ENCODE measurements at places on chromosomes 4 and X.

DNA sequence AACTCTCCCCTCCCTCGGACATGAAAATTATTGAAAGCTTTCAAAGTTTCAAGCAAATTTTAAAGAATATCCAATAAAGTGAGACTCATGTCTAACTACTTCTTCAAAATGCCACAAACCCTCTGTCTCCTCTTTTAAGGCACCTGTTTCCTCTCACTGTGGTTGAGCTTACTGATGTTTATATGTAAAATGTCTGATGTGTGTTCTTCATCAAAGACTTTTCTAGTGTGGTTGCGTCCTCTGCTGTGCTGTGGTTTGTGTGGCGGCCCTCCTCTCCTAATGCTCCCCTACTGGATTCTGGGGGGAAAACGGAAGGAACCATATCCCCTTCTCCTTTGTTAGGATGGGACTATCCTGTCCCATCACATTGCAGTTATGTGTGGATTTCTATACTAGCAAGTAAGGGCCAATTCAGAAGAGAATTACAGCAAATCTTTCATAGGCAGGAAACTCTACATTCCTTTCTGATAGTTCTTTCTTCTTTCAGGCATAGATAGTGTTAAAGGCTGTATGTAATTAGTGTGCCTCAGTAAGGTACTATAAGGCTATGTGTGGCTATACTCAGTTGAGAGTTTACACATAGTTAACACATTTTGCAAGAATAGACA is 221.0 kb upstream of the GPRIN3 start:
- no peak for DNase-seq

GRCh38 chr4:180698550-180699195 is 1544.5 kb upstream of the TENM3 start:
- DNase-seq: no peak

GRCh38 chrX:136778916-136779315 is 1.8 kb downstream of the ARHGEF6 start:
- DNase-seq: no peak

- DNase-seq: no peak
Measured at GRCh38 chr4:112002248-112002661, 143.0 kb upstream of the FAM241A start.

GRCh38 chrX:40062525-40063155 is 35.1 kb downstream of the BCOR start:
- DNase-seq: no peak

DNA sequence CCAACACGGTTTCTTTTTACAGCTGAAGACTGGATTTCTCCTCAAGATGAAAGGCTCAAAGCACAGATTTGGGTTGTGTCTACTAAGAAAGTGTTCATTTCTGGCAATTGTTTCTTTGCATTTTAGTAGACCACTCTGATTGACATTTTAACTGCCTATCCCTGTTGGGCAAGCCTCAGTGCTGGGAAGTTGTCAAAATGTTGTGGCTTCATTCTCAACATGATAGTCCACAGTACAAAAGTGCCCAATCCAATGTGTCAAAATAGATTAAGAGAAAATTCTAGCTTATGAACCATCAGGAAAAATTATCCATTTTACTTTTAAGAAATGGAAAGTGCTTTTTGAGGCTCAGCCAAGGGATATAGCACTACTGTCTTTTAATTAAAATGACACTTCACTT is 323.9 kb upstream of the PRPS2 start:
- no peak for DNase-seq

DNA sequence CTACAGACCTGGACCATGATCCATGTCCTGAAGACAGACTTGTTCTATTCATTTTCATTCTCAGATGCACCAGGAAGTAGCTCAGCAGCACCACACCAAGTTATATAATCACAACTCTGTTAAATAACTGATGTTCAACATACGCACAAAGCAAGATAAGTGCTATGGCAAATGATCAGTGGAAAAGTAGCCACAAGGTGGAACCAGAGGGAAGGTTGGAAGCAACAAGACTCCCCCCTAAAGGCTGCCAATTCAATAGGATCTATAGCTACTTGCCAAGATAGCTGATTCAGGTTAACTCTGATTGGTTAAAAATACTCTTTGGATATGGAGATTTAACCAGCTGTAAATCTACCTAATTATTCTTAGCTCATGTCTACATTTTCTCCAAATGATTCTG is 23.7 kb upstream of the FAM47B start:
- DNase-seq: no peak

DNA sequence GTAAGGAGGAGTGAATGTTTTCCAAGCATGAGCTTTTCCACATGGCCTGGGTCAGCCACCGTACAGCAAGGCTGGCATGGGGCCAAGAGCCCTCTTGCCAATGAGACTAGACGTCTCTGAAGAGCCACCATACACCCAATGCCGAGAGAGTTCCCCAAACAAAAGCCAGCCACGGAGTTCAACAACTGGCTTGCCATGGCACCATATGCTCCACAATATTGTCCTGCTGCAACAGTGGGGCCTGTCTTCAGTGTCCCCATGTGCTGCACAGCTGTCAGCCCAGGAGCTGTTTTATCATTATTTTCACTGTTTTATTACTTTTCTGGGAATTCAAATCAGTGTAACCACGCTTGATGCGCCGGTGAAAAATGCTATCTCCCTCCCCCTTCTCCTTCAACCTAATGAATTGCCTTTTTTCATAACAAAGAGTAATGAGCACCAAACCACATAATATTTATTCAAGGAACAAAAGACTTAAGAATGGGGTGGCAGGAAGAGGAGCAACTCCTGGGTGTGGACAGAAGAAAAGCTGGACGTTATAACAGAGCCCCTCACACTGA is 18.4 kb downstream of the MAML3 start:
- no peak for DNase-seq

DNA sequence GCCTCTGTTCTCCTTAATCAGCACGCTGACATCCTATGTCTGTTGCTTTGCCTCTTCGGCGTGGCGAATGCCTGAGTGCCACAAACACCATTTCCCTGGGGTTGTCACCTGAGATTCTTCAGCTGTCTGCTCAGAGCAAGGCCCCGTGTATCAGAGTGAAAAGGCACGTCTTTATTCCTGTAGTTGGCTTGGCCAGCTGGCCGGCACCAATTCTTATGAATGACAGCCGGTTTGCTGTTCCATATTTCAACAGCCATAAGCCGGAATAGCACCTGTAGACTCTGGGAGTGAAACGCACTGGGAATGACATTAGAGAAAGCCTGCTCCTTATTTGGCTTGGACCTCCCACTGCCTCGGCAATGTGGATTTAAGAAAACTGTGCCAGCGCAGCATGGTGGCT is 89.3 kb downstream of the MGST2 start:
- DNase-seq: no peak

DNA sequence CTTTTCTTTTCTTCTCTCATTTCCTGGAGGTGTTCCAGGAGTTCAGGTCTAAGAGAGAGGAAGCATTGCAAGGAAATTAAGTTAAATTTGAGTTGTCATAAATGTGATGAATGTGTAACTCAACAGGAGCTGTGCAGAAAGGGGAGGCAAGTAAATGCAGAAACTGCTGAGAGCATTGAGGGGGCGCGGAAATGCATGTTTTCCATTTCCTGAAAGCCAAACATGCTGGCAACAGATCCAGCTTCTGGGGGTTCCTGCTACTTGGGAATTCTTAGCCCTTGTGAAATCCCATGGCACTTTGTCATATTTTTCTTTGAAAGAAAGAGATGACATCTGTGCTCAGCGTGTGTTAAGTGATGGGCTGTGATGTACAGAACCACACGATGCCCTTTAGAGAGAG is 33.8 kb upstream of the NAP1L5 start:
- no peak for DNase-seq

DNA sequence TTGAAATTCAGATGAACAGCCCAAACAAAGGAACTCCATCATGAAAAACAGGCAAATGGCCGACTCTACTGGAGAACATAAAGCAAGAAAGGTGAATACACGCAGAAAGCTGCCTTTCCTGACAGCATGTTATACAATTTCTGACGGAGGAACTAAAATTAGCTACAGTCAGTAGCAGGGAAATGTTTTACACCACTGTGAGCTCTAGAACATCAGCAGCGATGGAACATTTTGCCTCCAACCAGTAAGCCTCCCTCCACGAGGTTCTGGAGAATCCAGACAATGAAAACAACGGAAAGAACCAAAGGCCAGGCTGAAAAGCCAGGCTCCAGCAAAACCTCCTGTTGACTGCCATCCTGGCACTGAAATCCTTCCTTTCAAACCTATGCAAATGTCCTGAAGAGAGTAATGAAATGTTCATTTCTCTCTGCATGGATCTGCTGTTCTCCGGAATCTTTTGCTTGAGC is 78.9 kb downstream of the IRF2 start:
- no peak for DNase-seq

- DNase-seq: peak; percentile 2
Measured at GRCh38 chrX:15564981-15565579, 35.7 kb downstream of the ACE2 start.

DNA sequence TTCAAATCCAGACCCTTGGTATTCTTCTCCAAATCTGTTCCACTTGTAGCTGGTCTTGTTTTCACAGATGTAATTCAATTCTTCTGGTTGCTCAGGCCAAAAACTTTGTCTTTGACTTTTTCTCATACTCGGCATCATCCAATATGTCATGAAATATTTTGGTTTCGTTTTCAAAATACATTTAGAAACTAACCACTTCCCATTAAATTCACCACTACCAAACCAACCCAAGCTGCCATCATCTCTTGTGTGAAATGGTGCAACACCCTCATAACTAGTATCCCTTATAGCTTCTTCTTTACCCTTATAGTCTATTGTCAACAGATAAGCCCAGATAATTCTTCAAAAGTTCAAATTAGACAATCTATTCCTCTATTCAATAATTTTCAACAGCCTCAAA is 192.1 kb downstream of the PRR32 start:
- no peak for DNase-seq

- DNase-seq: no peak
Measured at GRCh38 chr4:6352031-6352692, 82.5 kb downstream of the WFS1 start.

DNA sequence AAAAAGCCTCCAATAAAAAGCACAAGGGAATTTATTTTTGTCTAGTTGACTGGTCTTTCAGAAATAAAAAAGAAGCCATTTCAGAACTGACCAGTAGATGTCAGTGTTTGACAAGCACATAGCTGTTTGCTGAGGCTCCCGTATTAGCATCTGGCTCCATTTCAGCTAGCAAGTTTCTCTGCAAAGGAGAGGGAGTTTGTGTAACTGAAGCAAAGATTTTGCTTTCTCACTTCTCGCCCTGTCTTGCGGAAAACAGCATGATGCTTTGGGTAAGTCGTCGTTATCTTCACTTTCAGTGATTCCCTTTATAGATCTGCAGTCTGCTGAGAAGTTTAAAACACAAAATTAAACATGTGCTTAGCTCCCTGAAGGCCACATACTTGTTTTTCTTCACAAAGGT is 85.5 kb downstream of the CT47B1 start:
- DNase-seq: peak; percentile 19

DNA sequence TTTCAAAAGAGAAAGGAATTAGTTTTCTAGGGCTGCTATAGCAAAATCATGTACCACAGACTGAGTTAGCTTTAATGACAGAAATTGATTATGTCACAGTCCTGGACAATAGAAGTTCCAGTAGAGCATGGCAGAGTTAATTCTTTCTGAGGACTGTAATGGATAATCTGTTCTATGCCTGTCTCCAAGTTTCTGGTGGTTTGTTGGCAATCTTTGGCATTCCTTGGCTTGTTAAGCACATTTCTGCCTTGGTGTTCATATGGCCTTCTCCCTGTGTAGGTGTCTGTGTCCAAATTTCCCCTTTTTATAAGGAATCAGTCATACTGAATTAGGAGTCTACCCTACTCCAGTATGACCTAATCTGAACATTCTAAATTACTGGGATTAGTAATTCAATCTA is 336.1 kb upstream of the PABPC4L start:
- DNase-seq: no peak

GRCh38 chr4:76689145-76689817 is 208.7 kb downstream of the SOWAHB start:
- DNase-seq: peak; percentile 58

- DNase-seq: no peak
Measured at GRCh38 chrX:15194146-15194545, 75.7 kb downstream of the ASB9 start.

DNA sequence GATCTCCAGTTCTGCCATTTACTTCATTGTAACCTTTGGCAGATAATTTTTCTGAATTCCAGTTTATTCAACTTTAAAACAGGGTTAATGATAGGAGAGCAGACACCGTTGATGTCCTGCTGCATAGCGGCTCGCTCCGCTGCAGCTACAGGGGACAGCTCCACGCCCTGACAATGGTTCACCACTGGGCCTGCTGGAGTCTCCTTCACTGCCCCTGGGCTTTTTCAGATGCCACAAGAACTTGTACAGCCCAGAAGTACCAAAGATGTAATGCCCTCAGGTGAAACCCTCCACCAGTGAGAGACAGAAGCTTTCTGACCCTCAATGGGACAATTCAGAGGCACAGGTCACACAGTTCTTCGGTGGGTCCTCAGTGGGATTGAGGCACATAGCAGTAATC is 22.7 kb upstream of the SEPTIN11 start:
- no peak for DNase-seq

DNA sequence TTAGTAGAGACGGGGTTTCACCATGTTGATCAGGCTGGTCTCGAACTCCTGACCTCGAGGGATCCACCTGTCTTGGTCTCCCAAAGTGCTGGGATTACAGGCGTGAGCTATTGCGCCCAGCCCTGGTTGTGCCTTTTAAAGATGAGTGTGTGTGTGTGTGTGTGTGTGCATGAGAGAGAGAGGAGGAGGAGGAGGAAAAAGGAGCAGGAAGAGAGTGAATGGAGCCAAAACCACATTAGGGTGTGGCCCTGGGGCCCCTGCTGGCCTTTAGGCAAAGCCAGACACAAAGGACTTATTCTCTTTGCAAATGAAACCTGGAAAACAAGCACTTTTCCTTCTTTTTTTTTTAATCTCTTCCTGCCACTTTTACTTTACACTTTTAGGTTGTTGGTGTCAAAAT is 48.2 kb upstream of the KLF3 start:
- no peak for DNase-seq

GRCh38 chr4:151143162-151143561 is 43.7 kb downstream of the RPS3A start:
- no peak for DNase-seq

DNA sequence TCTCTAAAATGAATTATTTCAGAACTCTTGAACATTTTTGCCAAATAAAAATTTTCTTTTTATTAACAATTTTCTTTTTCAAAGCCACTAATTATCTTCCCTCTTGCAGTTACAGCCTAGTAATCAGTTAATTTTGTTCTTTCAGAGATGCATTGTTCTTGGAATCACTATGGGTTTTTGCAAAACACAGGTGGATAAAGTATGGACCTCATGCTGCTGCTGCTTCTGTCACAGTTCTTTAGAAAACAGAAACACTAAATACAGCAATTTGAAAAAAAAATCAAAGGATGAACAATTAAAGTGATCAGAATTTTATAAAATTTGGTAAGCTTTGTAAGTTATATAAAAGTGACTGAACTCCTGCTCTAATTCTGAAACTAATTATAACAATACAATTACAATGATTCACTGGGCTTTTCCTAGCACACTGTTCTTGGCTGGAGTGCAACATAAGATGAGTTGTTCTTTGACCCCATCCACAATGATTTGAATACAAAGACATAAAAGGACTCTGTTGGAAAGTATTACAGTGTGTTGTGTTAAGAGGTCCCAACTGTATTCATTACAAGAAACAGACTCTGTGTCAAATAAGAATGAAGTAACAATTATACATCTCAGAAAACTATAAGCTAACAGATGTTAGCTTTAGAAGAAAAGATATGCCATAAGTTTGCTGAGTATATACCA is 59.4 kb upstream of the GK2 start:
- no peak for DNase-seq

- DNase-seq: no peak
Measured at GRCh38 chr4:181939199-181939945, 303.8 kb upstream of the TENM3 start.
